Stimulated activated CD8-positive, alpha-beta memory T cell treated with anti-CD3 and anti-CD28 coated beads, Interleukin-15, amount 100 ng/mL, for 4 hours (primary cell): ENCODE measurements at places on chromosomes 2 and 18.

- no peak for DNase-seq
These were observed 131.2 kb downstream of the CERS6 start for GRCh38 chr2:168587307-168587706.

- no peak for DNase-seq
These were observed 5.9 kb downstream of the ARID5A start for GRCh38 chr2:96542357-96542977.

- DNase-seq = no peak
These were observed 259.0 kb upstream of the HNMT start for GRCh38 chr2:137705296-137705695.

GRCh38 chr2:239246723-239247122 lies 154.1 kb downstream of the HDAC4 start:
- DNase-seq = no peak

- no peak for DNase-seq
These were observed 31.3 kb downstream of the PTPN2 start for GRCh38 chr18:12852566-12853315.

- no peak for DNase-seq
These were observed 97.2 kb downstream of the PTGR3 start for GRCh38 chr18:75111760-75112159.

GRCh38 chr2:239585422-239585821 lies 184.6 kb upstream of the HDAC4 start:
- no peak for DNase-seq

GRCh38 chr2:86234563-86235131 lies 35.4 kb downstream of the MRPL35 start:
- DNase-seq = no peak

DNA sequence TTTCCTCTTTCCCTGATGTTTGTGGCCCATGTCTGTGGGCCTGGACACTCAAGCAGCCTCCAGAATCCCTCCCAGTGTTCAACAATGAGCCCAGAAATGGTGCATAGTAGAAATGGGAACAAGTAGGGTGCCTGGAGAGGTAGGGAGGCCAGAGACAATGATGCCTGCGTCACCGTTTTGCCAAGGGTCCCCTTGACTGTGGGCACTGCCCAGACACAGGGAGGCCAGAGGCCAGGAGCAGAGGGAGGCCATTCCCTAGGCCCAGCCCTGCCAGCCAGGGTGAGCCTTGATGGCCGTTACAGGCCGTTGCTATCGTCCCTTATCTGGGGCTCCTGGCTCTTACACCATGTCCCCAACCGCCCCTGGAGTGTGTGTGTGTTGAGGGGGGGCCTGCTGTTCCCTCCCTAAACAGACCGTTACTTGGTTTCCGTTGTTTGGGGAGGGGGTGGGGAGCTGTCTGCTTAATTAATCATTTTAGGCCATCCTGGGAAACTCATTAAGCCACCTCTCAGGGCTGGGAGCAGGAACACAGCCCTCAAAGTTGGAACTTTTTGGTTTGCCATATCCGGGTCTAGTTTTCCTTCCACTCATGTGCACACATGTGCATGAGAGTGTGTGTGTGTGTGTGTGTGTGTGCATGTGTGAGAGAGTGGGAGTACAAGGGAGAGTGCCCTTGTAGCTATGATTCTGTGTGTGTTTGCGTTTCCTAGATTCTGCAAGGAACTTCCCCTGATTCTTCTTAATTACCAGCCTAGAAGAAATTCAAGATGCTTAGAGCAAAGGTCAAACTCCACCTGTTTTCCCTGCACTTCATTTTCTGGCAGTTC lies 135.2 kb upstream of the HAAO start:
- DNase-seq = no peak

- no peak for DNase-seq
These were observed 562.8 kb downstream of the TNS1 start for GRCh38 chr2:217440000-217440399.

GRCh38 chr2:163467251-163467630 lies 268.6 kb downstream of the FIGN start:
- no peak for DNase-seq

DNA sequence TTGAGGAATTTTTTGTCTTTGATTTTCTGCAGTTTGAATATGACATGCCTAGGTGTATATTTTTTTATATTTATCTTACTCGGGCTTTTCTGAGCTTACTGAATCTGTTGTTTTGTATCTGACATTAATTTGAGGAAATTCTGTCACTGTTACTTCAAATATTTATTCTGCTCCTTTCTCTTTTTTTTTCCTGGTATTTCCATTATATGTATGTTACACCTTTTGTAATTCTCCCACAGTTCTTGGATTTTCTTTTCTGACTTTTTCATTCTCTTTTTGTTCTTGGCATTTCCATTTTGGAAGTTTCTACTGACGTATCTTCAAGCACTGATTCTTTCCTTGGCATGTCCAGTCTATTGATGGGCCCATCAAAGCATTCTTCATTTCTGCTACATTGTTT lies 24.1 kb upstream of the SKA1 start:
- DNase-seq = no peak

- no peak for DNase-seq
These were observed 13.1 kb downstream of the CASP8 start for GRCh38 chr2:201273330-201273983.

DNA sequence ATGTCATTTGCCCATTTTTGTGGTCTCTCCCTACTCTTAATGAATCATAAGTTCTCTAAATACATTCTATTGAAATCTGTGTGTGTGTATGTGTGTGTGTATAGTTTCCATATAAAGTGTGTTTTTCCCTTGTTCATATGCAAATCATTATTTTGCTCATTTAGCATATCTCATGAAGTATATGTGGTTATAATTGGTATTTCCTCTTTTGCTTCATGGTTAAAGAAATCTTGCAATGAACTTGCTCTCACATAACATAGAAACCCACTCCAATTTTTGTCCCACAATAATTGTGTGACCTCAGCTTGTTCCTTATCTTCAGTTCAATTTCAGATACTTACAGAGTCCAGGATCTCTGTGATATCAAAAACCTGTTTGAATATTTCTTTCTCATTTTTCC lies 1.2 kb downstream of the CPO start:
- no peak for DNase-seq

GRCh38 chr2:7825591-7826312 lies 856.1 kb upstream of the ID2 start:
- no peak for DNase-seq

DNA sequence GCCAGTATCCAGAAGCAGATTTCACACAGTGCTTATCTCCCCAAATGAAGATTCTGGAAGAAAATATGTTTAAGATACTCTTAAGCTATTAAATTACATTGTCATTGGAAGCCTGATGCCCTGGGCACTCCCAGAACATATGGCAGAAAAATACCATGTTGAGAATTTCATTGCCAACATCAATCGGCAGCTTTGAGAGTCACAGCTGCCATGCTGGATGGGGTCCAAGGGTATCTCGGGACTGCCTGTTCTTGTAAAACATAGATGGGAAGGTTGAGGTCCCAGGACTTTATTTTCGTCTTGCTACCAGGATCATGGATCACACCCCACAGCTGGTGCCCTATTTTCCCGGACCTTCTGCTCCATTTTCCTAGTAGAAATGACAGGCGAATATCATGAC lies 632.5 kb downstream of the SUCLG1 start:
- DNase-seq = no peak

DNA sequence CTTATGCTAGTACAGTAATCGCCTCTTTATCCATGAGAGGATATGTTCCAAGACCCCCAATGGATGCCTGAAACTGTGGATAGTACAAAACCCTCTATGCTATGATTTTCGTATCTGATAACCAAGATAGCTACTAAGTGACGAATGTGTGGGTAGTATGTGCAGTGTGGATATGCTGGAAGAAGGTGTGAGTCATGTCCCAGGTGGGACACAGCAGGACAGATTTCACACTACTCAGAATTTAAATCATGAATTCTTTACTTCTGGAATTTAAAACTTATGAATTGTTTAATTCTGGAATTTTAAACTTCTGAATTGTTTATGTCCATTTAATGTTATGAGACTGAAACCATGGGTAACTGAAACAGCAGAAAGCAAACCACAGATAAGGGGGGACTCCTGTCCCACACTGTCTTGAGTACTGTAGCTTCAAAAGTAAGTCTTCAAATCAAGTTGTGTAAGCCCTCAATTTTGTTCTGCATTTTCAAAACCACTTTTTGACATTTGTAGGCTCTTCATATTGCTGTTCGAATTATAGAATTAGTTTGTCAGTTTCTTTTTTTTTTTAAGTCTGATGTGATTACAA lies 116.0 kb downstream of the LTBP1 start:
- no peak for DNase-seq

- DNase-seq = no peak
These were observed 80.5 kb upstream of the CAVIN2 start for GRCh38 chr2:191927319-191927867.

- DNase-seq = no peak
These were observed 19.4 kb upstream of the LDLRAD4 start for GRCh38 chr18:13199169-13199568.

DNA sequence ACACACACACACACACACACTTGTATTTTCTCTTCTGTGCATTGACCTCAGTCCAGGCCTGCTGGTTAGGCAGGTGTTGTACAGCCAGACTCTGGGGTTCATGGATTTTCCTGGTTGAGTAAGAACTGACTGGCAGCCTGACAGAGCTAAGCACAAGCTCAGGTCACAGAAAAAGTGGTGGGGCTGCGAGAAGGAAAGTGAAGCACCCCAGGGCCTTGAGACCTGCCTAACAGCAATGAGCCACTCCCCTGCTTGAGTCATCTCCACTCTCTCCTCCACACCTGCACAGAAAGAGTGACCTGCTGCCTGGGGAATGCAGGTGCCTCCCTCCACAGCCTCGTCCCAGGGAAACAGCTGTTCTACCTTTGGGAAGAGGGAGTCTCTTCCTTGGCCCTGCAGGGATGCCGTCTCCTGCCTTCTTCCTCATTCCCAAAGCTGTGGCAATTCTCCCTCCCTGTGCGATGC lies 91.4 kb upstream of the LGALSL start:
- DNase-seq = no peak

GRCh38 chr2:145644820-145645302 lies 1124.9 kb upstream of the ZEB2 start:
- DNase-seq = no peak

GRCh38 chr2:94993176-94994062 lies 32.1 kb upstream of the MAL start:
- DNase-seq = no peak

- no peak for DNase-seq
These were observed 199.3 kb upstream of the CCDC68 start for GRCh38 chr18:55158570-55158969.

- no peak for DNase-seq
These were observed 244.5 kb downstream of the MEIS1 start for GRCh38 chr2:66679442-66679841.

DNA sequence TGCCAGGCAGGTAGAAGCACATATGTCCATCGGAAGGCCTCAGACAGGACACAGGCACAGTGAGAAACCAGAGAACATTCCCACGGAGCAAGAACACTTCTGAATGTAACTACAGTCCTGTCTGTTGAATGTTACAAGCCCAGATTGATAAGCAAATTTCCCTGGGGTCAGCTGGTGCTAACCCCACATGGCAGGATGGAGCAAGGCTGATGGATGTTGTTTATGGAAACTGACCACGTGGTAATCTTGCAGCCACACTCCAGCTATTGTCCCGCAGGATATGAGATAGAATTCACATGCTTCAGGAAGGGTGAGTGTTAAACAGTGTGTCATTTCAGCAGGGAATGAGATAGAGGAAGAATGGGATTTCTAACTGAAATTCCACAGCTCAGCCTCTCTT lies 138.8 kb upstream of the COPS8 start:
- no peak for DNase-seq

GRCh38 chr18:44848644-44849335 lies 168.1 kb downstream of the SETBP1 start:
- DNase-seq = no peak

DNA sequence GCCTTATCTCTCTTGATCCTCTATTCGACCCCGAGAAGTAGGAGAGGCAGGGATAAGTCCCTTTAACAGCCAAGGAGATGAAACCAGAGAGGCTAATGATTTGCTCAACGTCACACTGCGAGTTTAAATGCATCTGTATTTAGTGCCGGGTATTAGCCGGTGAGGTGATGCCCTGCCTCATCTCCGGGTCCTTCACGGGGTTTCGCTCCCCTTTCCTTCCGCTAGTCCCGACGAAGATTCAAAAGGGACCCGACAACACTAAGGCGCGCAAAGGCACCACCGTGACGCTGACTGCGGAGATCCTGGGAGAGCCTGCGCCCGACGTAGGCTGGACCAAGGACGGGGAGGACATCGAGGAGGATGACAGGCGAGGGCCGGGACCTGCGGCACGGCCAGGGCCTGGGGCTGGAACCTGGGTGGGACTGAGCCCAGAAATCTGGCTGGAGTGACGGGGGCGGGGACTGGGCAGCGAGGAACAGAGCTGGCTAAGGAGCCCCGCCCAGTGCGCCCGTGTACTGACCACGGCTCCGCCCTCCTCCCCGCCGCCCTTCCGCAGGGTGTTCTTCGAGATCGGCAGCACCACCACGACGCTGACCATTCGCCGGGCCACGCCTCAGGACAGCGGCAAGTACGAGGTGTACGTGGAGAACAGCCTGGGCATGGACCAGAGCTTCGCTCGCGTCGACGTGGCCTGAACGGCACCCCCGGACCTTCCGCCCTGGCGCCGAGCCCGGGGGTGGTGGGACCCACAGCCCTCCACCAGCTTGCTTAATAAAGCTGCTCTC lies 1.0 kb upstream of the GMPPA start:
- peak; percentile 9 for DNase-seq

- DNase-seq = no peak
These were observed 12.4 kb downstream of the NABP1 start for GRCh38 chr2:191690327-191690726.

DNA sequence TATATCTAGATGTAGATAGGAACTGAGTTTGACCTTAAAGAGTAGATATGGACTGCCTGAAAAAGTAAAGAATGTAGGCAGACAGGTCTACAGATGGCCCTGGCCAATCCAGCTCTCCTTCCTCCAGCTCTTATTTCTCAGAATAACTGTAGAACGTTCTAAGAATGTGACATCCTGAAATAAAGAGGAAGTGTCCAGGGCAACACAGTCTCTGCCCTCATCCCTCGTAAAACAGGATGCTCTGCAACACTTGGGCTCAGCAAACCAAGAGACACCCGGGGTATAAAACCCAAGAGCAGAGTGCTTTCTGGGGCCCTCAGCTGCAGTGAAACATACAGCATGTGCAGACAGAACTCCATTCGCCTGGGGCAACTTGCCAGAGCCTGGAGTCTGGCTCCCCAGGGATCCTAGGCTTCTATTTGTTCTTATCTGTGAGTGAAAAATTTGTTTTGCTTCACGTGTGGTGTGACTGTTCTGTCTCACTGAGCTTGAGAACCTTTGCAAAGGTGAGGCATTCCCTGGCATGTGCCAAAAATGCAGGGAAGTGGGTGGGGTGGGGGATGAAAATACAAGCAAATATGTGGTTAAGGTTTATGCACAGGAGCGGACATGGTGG lies 401.0 kb downstream of the SETBP1 start:
- no peak for DNase-seq
